ENCODE measurements at places on chromosomes 6 and 20. TPM values are rescaled to one million over a fixed set of nuclear protein-coding genes. Genes with fewer than 3 reads are reported as not detected.

DNA sequence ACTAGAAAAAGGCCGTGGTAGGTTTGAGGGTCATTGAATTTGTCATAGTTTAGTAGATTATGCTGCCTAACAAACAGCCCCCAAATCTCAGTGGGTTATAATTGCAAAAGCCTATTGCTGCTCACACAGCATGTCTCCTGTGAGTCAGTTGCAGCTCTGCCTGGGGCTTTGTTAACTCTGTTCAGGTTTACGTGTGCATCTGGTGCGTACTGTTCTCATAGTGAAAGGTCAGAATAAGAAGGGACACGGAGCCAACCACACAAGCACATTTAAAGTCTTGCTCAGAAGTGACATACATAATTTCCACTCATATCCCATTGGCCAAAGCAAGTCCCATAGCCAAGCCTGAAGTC, 48.1 kb upstream of the BMP2 start:
- DNase-seq: no peak

DNA sequence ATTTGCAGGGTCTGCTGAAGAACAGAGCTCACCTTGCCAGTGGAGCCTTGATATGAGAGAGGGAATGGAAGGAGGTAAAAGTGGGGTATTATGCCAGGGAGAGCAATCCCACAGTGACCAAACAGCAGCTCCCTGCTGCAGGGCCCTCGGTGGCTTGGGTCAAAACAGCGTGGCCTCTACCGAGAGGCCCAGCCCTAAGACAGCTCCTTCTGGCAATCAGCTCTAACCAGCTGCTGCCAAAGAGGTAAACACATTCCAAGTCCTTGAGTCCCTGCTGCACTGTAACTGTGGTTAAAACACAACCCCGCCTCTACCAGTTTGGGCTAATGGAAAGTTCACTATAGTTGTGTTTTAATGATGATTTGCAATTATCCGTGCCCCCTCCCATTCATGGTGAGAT, 1.4 kb upstream of the DAAM2 start:
- DNase-seq: no peak

DNA sequence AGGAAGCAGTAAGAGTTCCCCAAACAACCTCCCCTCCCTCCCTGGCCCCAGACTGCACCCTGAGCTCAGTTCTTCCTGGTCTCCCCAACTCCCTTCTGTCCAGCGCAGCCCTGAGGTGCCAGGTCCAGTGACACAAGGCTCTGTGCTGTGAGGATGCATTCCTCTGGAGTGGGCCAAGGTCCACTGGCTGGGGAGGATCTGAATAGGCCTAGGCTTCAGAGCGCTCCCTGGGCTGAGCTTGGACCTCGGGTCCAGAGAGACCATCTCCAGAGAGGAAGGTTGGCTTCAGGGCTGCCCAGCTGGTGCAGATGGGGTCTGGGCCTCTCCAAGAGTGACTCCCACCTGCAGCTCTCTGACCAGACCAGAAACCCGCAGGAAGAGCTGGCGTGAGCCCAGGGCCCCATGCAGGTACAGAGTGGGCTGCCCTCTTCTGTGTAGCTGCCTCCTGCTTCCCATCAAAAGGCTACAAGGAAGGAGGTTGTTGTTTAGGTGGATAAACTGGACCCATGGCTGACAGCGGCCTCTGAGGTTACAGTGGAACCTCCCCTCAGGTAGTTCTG, 52.3 kb upstream of the MLN start:
- no peak for DNase-seq

DNA sequence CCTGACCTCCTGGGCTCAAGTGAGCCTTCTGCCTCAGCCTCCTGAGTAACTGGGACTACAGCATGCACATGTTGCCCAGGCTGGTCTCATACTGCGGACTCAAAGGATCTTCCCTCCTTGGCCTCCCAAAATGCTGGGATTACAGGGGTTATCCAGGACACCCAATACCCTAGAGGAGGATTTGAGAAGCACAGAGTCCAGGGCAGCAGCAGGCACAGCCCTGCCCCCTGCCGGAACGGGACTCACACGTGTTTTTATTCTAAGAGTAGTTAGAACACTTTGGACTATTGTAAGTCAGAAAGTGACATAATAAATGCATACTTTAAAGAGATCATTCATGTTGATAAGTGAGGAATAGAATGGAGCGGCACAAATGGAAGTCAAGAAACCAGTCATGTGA, 80.2 kb downstream of the C6orf118 start:
- peak; percentile 26 for DNase-seq

- no peak for DNase-seq
Observed at GRCh38 chr6:40083141-40083920, 149.1 kb upstream of the MOCS1 start.

- DNase-seq: no peak
Observed at GRCh38 chr6:137754366-137754765, 112.7 kb upstream of the TNFAIP3 start.

DNA sequence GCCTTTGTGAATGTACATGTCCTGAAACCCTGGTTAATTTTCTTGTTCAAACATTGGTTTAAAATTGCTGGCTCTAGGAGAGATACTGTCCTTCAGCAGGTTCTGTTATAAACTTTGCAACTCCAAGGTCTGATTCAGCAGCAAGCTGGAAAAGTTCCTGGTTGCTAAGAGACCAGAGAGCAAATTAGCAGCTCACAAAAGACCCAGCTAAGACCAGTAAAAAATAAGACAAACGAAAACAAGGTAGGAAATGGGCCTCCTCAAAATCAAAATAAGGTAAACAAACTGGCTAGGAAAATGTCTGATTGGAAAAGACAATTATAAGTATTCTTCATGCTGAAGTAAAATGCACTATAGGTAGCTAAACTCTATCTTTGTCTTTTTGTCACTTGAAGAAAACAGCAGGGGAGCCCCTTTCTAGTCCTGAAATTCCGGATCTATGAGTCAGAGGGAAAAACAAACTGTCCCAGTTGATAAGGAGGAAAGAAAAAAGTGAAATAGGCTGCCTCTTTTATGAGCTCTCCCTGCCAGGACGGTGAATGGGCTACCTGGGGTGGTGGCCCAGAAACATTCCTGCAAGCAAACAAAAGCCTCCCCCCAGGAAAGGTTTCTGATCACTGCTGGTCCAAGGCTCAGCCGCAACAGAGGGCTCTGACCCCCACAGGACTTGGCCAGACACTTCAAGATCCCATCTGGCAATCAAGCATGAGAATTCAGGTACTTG, 41.6 kb downstream of the UNC5CL start:
- peak; percentile 62 for DNase-seq

- no peak for DNase-seq
Observed at GRCh38 chr6:51218181-51218580, 399.5 kb downstream of the TFAP2B start.

DNA sequence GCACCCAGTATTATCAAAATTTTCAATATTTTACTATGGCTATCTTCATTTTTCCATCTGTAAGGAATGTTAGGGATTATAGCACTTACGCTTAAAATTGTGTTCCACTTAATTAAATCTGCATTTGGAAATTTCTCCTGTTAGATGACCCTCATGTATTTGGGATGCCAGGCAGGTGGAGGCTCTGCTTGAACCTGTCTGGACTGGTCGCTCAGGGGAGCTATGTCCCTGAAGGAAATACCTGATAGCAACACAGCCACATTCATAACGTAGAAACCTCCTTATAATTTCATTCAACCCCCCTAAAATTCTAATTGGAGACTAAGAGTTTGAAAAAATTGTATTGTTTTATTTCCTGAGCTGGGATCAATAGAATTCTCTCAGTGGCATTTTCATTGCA, 636.0 kb upstream of the MMS22L start:
- DNase-seq: no peak

- DNase-seq: no peak
Observed at GRCh38 chr20:41009946-41010345, 18.7 kb upstream of the TOP1 start.

GRCh38 chr20:2051946-2052345, 49.7 kb upstream of the STK35 start:
- DNase-seq: no peak

DNA sequence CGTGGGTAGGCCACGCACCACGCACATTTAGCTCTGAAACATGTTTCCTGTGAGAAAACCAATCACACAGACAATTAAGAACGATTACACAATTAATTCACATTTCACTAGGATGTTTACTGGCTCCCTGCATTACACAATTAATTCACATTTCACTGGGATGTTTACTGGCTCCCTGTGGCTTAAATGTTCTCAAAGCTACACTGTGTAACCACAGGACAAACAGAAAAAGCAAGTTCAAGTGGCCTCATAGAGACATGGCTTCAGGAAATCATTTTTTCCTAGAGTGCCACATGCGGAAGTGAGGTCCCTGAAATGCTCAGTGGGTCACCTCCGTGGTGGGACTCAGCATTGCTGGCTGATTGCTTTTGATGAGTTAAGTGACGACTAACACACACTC, 61.7 kb upstream of the XRN2 start:
- peak; percentile 22 for DNase-seq

GRCh38 chr6:3929281-3929798, 80.2 kb downstream of the FAM50B start:
- no peak for DNase-seq

Gene LATS1
- total RNA-seq: 39.6 TPM

Gene ULBP2
- 2.6 TPM for total RNA-seq

Gene CCN5
- not detected for total RNA-seq

Gene CCDC170
- 0.17 TPM for total RNA-seq

Data from A673 (cell line).